Astrocyte (in vitro differentiated cells and primary cell): ENCODE measurements at places on chromosomes 13 and 19. TPM values are rescaled to one million over a fixed set of nuclear protein-coding genes. Genes with fewer than 3 reads are reported as not detected.

LILRB2 gene
- total RNA-seq: not detected in 2 replicates

ZNF468 gene
- total RNA-seq: 18.6 and 20.0 TPM in 2 replicates

- no peak for DNase-seq
These were observed 8.1 kb downstream of the SHISA7 start for GRCh38 chr19:55435020-55435419.

DMKN gene
- total RNA-seq: 50.7 and 56.9 TPM in 2 replicates

- no peak for DNase-seq
These were observed 16.8 kb downstream of the NFIC start for GRCh38 chr19:3383121-3383722.

TUBA3C gene
- not detected in 2 replicates for total RNA-seq

DNA sequence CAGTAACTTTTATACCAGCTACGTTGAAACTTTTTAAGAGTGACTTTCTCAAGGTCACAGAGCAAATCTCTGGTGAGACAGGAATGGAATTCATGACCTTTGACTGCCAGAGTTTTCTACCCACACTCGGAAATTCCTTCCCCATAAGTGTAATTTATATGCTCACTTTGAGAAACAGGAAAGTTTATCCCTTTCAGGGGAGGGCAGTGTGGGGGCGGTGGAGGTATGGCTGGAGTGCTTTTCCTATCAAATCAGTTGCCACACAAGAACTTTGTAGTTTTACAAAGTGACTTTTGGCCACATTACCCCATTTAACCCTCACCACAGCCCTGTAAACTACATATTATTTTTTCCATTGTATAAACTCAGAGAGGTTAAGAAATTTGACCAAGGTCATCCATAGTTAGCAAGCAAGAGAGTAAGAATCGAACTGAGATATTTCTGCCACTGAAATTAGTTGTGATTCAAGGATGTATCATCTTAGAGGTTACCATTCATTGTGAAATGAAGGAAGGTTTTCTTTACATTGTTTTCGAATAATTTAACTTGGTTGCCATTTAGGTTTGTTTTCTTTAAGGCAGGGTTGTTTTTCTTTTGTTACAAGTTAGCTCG lies 5.9 kb downstream of the KLF12 start:
- DNase-seq: peak; percentile 85

DNA sequence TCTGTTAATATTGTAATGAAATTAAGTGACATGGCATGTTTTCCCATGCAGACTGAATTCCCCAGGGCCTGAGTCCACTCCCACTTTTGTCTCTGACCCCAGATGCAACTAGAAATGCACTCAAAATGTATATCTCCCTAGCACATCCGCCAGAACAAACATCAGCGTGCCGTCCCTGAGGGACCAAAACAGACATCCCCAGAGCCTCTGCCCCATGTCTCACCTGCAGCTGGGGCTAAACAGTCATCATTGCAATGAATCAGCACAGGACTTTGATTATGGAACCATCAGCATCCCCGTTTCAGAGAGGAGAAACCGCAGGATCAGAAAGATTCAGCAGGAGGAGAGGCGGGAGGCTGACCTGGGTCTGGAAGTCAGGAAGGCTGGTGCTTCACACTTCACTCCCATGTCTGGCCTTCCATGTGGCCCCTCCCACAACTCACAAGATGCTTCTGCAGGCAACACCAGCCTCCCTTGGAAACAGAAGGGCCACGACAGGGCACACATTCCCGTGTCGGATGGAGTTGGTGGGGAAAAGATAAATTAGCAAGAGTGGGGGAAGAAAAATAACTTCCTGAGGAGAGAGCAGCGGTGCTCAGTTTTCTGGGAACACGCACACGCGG lies 130.6 kb upstream of the VSTM2B start:
- DNase-seq: no peak
